NCI-H1694 (cell line): ENCODE measurements at places on chromosomes 1 and 21.

DNA sequence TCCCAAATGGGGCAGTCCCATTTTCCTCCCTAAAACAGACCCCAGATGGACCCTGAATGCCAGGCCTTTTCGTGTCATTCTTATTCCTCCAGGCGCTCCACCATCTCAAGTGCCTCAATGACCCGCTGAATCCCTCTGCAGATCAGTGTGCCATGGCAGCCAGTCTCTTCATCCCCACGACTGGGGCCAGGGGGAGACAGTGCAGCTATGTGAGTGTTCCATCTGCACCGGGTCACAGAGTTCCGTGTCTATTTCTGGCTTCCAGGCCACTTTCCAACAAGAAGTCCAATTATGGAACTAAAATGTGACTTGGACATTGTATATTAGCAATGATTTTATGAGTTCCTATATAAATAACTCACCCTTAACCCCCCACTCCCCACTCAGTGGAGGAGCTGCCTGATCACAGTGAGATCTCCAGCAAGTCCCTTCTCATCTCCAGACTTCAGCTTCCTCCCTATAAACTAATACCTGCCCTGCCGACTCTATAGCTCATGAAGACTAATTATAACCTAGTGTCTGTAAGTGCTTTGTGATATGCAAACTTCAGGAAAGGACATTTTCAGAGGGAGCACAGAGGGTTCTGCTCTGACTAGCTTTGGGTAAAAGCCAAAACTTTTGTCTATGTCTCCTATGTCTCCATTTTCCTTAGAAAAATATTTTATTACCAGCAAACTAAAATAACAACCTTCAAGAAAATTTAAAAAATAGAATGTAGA is 56.3 kb upstream of the NFASC start:
- DNase-seq = no peak

- no peak for DNase-seq
Observed at GRCh38 chr1:175889848-175890247, 146.5 kb upstream of the TNR start.

GRCh38 chr1:87814573-87814972 is 485.9 kb downstream of the LMO4 start:
- no peak for DNase-seq

- no peak for DNase-seq
Observed at GRCh38 chr1:112011202-112011601, 21.7 kb upstream of the KCND3 start.

DNA sequence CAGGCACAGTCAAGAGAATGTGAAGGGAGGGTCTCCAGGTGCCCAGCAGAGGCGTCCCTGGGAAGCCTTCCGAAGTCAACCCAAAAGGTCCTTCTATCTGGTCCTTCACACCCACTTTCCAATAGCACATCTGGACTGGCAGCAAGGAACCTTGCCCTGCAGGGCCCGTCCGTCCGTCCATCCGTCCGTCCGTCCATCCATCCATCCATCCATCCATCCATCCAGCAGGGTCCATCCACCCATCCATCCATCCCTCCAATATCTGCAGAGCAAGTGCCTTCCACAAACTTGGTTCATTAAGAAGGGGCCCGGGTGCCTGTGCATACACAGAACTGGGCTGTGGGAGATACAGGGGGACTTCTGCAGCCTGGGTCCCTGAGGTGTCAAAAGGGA is 31.6 kb downstream of the SLC45A1 start:
- no peak for DNase-seq

GRCh38 chr1:159214149-159214760 is 9.6 kb downstream of the ACKR1 start:
- DNase-seq = peak; percentile 14

- DNase-seq = no peak
Observed at GRCh38 chr21:46393451-46393940, 65.2 kb upstream of the DIP2A start.
